Esophagus squamous epithelium (tissue), 5 donors: ENCODE measurements at places on chromosomes 16 and 17.

DNA sequence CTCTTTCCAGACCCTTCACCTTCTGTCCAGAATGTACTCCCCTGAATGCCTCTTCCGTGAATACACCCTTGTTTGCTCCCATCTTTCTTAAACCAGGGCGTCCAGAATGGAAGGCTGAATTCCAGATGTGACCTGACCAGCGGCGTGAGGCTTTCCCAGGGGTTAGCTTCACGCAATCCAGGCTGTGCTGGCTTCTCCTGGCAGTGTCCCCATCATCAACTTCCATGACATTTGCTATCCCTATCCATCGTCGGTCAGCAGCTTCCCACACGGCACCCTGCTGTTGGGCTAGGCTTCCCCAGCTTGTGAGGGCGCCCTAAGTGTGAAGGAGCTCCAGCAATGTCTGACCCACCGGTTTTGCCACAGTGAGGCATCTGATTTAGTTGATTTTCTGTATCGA, 339.8 kb upstream of the TNRC6C start:
- no peak for DNase-seq

DNA sequence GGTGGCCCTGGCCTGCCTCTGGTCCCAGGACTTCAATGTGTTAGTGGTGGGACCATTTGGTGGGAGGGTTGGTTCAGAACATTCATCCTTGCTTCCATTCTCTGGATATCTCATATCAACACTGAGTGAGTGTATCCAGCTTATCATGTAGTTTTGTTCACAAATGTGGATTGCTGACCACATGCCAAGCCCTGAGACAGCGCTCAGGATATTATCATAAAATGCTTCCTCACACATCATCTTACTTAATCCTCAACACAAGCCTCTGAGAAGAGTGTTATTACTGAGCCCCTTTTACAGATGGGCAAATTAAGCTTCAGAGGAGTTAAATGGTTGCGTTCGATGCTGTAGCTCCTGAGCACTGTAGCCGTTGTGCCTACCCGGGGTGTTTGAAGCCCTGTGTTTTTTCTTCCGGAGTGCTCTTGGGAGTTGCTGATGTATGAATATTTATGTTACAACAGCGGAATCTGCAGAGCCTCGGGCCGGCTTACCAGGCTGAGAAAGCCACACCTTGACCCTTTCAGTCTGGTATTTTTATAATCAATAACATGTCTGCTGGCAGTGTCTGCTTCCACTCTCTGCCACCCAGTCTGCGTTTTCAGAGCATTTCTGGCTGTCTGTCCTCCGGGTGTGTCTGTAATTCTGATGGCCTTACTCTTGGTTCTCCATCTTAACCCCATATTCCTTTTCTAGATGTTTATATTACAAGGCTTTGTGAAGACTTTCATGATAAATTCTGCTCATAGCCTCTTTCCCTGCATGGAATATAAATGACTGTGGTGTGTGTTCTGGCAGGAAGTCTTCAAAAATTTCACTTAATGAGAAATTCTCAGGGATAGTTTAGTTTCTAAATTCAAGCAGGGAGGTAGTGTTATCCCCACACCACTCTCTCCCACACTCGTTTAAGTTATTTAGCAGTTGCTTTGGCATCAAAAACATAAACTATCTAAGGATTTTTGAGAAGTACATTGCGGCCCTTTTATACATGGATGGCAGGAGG, 2.9 kb downstream of the GLP2R start:
- DNase-seq: no peak

- no peak for DNase-seq
Measured at GRCh38 chr17:51850201-51850600, 308.3 kb downstream of the CA10 start.

- DNase-seq: no peak
Measured at GRCh38 chr16:8237452-8237851, 352.9 kb downstream of the TMEM114 start.

GRCh38 chr17:51351890-51352289, 91.5 kb downstream of the UTP18 start:
- DNase-seq: no peak

DNA sequence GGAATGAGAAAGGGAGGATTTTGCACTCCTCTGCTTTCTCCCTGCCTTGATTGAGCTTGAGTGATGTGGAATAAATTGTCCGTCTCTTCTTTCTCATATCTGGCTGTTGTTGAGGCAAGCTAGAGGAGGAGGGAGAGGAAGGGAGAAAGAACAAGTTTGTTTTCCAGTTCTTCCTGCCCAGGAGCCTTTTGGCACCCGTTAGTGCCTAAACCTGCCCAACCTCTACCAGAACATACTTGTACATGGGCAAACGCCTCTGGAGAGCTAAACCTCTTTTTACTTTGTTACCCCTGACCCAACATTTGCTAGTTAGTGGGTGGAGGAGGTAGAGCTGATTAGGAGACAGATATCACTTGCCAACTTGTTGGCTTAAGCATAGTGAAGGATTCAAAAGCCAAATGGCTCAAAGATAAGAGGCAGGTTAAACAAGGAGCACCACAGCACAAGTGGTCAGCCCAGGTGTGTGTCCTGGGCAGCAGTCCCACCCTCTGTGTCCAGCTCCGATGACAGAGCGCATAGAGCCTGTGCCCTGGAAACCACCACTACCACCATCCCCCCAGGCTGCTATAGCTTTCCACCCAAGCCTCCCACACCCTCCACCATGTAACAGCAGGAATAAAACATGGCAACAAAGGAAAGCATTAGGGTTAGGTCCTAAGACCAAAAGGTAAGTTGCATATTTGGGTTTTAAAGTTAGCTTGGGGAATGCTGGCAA, 6.5 kb downstream of the ODF4 start:
- no peak for DNase-seq

- DNase-seq: no peak
Measured at GRCh38 chr16:12611006-12611477, 192.6 kb downstream of the CPPED1 start.

GRCh38 chr16:46607529-46607928, 13.7 kb downstream of the SHCBP1 start:
- no peak for DNase-seq

GRCh38 chr17:75077496-75078283, 10.1 kb upstream of the SLC16A5 start:
- DNase-seq: no peak

- no peak for DNase-seq
Measured at GRCh38 chr16:64217789-64218535, 903.9 kb downstream of the CDH11 start.

DNA sequence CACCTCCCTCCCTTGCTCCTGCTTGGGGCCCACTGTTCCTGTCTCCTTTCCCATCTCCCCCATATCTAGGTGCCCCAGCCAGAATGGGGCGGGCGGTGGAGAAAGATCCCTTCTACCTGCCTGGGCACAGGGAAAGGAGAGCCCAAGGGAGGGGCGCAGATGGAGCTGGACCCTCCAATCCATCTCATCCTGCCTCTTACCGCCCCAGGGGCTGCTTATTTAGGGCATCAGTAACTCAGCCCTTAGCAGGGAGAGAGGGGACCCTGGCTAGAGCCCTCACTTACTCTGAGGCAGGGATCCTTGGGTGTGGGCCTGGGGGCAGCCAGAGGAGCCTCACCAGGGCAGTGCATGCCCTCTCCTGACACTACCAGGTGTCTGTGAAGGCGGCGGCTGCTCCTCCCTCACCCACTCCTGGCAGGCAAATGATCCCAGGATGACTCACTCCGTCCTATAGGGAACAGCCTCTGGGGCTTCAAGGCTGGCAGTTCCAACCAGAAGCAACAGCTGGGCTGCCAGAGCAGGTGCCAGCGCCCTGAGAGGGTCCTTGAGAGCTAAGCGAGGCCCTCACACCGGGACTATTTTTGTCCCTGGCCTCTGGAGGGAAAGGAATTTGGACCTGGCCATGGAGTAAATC, 16.3 kb upstream of the BCAR1 start:
- DNase-seq: no peak

GRCh38 chr16:4058386-4058785, 57.9 kb downstream of the ADCY9 start:
- no peak for DNase-seq

DNA sequence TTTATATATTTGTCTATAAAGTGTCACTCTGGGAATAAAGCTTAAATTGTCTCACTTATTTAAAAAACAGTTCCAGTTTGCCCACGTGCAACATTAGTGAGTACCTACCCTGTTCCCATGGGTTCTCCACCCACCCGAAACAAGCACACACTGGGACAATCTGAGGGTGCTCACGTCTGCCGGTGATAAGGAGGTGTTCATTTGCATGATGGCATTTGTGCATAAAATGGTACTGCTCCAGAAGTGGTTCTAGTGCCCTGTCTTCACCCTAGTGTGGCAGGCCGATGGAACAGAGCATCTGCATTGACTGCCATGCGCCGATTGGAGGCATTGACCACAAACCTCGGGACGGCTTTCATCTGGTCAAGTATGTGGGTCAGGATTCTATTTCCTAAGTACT, 35.6 kb upstream of the ENDOV start:
- no peak for DNase-seq

DNA sequence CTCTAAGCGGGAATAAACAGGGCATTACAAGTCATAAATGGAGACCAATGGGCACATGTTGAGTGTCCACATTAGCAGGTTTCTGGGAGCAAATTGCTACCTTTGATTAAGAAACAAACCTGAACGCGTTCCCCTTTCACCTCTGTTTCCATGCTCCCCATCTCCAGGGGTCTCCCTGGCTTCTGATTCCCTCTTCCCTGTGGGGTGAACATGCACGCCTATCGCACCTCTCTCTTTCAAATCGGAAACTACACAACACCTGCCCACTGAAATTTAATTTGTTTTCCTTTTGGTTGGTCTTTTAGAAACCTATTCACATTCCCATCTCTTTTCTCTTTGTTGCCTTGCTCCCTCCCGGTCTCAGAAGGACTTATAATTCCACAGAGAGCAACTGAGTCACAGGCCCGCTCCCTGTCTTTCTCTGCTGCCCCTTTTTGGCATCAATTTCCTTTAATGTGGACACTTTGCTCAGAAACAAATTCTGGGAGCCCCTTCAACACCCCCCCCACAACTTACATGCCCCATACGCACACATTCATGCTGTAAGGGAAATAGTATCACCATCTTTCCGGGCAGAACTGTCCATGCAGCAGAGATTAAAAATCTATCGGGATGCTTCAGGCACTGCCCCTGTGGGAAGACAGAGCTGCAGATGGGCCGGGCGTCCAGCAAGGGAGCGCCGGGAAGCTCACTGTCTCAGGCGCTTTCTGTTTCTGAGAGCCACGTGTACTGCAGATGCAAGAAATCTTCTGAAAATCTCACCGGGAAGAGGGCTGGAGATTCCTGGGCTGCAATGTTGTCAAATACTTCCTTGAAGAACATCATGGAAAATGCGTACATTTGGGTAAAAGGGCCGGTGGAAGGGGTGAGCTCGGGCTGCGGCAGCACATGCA, 7.2 kb upstream of the FOXF1 start:
- no peak for DNase-seq

DNA sequence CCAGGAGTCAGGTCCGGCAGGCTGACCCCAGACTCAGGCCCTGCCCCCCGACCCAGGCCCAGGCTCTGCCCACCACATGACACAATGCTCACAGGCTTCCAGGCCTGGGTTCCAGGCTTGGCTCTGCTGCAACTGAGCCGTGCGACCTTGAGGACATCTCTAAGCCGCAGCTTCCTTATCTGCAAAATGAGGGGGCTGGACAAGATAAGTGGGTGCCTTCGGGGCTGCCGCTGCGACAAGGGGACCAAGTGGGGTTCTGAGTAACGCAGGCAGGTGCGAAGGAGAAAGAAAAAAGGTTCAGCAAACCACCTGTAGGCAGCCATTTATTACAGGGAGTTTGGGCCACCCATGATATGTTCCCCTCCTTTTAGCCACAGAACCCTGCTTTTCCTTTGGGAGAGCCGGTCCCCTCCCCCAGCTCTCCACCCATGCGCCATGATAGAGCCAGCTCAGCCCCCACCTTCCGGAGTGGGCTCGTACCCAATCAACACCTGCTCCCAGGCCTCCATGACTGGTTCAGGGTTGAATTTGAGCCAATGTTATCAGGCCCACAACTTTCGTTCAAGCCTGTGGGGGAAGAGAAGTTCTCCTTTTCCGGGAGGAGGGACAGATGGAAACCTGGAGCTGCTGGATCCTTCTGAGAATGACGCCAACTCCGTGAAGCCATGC, 38.2 kb downstream of the RTN4RL1 start:
- no peak for DNase-seq

DNA sequence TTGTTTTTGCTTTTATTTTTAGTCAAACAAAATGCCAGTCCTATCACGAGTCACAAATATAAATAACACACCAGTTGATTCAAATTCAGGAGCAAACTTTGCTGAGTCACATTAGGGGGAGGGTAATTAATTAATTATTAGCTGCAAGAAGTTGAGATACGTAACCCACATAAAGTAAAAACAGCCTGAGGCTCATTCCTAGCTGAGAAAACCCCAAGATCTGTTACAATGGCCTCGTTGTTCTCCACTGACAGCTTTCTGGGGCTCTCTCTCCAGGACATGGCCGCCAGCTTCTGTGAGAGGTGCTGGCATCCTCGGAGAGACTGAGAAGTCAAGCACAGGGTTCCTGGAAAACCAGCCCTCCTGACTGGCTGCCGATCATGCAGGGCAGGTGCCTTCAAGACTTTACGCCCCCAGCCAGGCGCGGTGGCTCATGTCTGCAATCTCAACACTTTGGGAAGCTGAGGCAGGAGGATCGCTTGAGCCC, 11.1 kb downstream of the RAB40B start:
- DNase-seq: no peak

- DNase-seq: no peak
Measured at GRCh38 chr16:1427473-1428461, 3.1 kb upstream of the PERCC1 start.

DNA sequence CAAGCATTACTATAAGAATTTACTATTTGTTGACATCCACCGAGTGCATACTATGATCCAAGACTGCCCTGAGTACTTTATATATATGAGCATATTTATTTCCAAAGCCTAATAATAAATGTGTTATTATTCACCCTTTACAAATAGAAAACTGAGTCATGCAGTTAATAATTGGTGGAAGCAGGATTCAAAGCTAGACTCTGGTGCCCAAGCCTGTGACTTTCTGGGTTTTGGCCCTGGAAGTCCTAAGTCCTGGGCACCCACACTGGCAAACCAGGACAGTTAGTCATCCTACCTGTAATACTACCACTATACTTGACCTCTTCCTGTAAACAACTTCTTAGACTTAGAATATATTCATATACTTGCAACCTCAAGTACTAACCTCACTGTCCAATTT, 257.4 kb upstream of the IRX5 start:
- no peak for DNase-seq

GRCh38 chr17:76962858-76963257, 94.7 kb downstream of the MGAT5B start:
- no peak for DNase-seq

DNA sequence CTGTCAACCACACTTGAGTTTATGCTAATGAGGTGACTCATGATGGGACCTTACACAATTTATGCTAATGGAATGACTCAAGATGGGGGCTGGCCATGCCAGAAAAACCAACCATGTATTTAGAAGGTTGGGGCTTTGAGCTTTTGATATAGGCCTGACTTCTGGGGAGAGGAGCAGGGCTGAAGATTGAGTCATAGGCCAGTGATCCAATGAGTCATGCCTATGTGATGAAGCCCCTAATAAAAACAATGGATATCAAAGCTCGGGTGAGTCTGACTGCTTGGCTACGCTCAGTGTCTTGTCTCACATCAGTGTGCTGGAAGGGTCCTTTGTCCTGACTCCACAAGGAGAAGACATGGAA, 7.3 kb downstream of the MFSD6L start:
- DNase-seq: no peak

GRCh38 chr16:87252269-87252970, 64.8 kb downstream of the C16orf95 start:
- no peak for DNase-seq

- no peak for DNase-seq
Measured at GRCh38 chr16:12211870-12212690, 235.5 kb downstream of the SNX29 start.
